ENCODE measurements at places on chromosomes 16 and 17.

DNA sequence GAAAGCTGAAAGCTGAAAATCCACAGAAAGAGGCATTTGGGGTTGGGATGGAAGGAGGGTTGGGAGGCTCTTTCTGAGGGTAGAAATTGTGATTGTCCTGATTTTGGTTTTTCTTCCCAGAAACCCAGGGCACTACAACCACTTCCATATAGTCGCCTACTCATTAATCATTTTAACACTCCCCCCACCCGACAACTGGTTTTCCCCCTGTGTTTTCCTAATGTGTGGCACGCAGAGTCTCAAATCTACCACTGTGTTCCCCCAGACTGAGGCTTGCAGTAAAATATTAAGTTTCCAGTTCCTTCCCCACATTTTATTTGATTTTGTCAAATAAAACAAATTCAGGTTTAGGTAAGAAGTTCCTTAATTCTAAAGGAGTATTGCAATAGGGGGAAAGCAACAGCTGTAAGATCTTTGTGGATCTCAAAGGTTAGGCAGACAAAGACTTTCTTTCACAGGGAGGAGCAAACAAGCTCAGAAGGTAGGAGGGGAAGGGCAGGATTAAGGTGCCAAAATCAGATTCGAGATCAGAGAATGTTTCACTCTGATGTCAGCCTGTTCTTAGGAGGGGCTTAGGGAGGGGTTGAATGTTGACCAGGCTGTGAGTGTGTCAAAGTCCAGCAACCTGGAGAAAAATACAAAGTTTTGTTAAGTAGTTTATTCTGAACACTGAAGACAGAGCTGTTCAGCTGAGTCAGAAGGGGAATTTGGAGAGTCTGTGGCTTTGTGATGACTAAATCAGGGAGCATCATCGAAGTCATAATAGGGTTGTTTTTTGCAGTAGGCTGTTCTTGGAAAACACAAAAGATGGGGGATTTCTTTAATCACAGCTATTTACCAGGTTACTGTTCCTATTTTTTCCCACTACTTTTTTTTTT, 3.6 kb downstream of the ZNF267 start:
- DNase-seq: peak; percentile 72

GRCh38 chr17:42270596-42270995, 5.6 kb downstream of the STAT5B start:
- DNase-seq: no peak

DNA sequence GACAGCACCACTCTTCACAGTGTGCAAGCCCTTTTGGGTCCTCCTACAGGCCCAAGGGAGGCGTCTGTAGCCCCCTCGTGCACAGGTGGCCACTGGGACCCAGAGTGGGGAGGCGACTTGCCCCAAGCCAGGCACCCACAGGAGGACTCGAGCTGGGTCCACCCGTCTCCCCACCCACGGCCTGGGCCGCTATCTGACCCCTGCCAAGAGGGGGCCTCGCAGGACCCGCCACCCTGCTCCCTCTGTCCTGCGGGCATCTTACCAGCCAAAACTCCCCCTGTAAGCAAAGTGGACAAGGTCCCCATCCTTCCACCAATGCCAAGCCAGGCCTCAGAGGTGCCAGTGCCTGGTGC, 31.1 kb downstream of the CNGB1 start:
- DNase-seq: no peak

- DNase-seq: no peak
Observed at GRCh38 chr17:64269687-64270649, 6.9 kb upstream of the TEX2 start.

- DNase-seq: peak; percentile 8
Observed at GRCh38 chr16:56357765-56358322, 67.5 kb downstream of the AMFR start.

- DNase-seq: no peak
Observed at GRCh38 chr17:77072670-77073069, 68.1 kb upstream of the SEC14L1 start.

- no peak for DNase-seq
Observed at GRCh38 chr17:75498039-75498725, 17.2 kb downstream of the CASKIN2 start.

- DNase-seq: no peak
Observed at GRCh38 chr16:11410376-11411058, 65.3 kb downstream of the RMI2 start.

DNA sequence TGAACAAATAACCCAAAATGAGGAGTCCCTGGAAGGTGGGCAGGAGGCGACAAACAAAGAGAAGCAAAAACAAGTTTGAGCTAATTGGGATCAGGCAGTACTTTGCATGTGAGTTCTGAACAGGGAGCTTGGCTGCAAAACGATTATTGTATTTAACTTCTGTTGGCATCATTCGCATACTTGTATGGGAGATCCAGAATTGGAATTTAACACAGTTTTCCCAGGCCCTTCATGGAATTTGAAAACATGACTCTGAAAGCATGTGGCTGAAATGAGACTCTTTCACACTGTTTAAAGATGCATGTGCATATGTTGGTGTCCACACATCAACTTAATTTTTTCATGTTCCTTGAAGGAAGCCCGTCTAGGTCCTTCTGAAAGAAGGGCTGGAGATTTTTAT, 674.3 kb downstream of the WWOX start:
- DNase-seq: no peak

Data from AG08396 (cell line).